Tongue (tissue), 3 donors: ENCODE measurements at places on chromosomes 11 and 22. TPM values are rescaled to one million over a fixed set of nuclear protein-coding genes. Genes with fewer than 3 reads are reported as not detected.
A peak's percentile ranks its signal among the peaks of the same experiment; 100 is the strongest.

GRCh38 chr11:113021111-113021510 is 59.9 kb downstream of the NCAM1 start:
- no peak for DNase-seq

GRCh38 chr11:121762820-121763219 is 310.1 kb upstream of the SORL1-AS1 start:
- peak; percentile 85 for DNase-seq

- DNase-seq, result no peak
Observed at GRCh38 chr11:69839516-69839915, 20.3 kb upstream of the FGF3 start.

The TPBGL gene
- total RNA-seq, result 0.51 TPM

- DNase-seq, result peak; percentile 90
Observed at GRCh38 chr11:40328890-40329614, 1130.4 kb downstream of the LRRC4C start.

The SLC22A25 gene
- total RNA-seq, result not detected

DNA sequence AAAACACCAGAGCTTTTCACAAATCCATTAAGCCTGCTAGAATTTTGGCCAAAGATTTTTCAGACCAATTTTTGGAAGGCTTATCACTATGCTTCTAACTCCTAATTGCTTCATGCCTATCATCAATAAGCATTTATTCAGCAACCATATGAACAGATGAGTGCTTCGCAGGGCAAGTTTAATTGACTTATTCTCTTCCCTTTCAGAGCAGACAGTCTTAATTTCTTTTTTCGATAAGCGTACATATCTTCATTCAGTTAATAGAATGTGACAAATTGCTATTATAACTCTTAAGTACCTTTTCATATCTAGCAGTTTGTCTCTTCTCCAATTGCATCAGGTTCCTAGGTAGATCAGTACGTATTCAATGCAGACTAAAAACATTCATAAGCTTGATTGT is 298.4 kb upstream of the ANO5 start:
- no peak for DNase-seq

GRCh38 chr11:102225689-102226568 is 91.4 kb upstream of the BIRC3 start:
- no peak for DNase-seq

DNA sequence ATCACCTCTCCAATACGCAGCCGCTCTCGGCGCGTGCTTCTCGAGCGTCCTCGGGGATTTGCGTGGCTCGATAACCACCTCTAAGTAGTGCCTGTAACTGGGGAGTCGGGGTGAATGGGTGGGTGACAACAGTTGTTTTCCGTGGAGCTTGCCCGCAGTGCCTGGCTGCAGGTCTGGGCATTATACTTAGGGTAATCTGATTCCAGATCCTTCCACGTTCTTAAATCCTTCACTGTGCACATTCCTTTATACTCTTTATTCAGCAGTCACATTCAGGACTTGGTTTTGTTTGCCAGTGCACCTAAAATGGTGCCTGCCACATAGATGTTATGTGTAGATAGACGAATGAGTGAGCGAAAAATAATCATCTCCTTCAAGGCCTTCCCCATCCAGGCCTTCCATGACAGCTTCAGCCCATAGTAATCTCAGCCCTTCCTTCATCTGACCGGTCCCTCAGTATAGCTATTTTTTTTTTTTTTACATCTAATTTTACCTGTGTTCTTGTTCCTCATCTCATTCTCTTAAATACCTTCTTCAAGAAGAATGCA is 602 bp downstream of the NAT10 start:
- no peak for DNase-seq

DNA sequence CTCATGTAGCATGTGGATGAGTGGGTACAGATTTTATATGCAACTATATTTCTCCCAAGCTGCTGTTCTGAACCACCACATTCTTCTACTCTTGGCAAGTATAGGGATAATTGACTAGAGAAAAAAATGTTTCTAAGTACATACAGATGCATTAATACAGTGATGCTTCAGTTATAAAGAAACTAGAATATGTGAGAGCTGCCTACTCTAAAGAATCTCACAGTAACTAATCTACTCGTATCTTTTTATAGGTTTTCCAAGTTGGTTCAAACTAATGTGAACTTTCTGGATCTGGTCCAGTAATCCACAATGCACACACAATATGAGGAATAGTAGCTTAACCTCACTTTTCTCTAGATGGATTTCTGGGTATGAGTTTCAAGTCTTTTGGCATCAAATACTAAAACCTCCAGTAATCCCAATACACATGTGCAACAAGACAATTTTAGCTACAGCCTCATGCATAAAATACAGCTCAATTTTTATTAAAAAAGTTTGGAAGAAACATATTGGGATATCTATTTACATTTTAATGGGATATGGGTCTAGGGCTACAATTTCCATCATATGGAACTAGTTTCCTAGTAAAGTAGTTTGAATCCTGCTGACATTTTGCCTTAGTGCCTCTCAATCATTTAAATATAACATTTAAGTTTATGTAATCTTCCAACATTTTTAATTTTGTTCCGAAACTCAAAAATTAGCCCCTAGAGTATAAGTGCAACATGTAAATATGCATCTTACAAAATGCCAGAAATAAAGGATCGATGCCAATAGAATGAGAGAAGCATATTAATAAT is 2209.7 kb downstream of the LRRC4C start:
- DNase-seq, result peak; percentile 8

DNA sequence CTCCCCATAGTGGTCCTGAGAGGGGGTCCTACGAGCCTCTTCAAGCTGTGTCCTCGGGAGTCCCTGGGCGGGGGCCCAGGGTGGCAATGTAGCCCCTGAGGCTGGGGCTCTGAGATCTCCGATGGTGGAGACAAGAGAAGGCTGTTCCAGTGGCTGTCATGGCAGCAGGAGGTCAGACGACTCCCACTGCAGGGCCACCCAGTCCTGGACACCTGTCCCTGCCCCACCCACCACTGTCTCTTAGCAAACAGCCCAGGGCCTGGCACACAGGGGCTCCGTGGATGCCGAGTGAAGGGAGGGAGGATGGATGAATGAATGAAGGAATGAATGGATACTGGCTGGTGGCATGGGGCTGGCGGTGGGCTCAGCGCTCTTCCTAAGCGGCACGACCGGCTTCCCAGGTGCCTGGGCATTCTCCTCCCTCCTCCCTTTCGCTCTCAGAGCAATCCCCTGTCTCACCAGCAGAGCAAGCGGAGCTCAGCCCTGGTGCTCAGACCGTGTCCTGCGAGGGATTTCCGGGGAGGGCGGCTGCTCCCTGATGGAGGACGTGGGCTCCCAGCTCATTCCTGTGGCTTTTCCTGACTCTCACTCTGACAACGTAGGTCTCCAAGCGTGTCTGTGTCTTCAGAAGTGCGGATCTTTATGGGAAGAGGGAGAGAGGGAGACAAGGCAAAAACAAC is 1272.6 kb downstream of the BRD1 start:
- no peak for DNase-seq

The SAA4 gene
- not detected for total RNA-seq

DNA sequence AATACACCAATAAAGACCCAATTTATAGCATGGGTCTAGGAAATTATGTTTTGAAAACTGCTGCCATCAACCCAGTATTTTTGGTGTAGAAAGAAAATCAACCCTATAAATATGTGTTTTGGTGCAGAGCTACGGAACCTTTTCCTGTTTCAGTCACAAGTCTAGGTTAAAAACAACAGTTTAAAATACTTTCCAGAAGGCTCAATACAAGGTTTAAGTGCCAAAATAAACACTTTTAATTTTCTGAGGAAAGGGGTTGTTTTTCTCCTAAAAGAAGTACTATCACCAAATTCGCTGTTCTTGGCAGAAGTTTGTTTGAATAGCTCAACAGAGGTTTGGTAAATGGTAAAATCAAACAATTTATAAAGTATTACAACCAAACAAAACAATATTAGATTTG is 201.3 kb downstream of the TMEM135 start:
- no peak for DNase-seq

GRCh38 chr11:20363149-20363499 is 390 bp upstream of the HTATIP2 start:
- no peak for DNase-seq

DNA sequence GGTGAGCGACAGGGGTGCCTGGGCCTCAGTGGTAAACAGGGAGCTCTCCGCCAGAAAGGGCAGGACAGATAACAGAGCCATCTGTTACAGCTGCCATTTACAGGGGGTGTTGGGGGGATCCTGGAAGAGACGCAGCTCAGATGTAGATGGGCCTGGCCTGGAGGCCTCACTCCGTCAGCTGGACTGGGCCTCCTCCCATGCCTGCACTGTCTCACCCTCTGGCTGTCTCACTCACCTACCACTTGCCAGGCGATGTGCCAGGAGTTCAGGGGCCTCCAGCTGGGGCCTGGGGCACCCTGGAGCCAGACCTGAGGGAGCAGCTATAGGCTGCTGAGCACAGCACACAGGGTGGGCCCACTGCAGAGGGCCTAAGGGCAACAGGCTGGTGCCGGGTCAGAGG is 16.3 kb upstream of the SUSD2 start:
- peak; percentile 48 for DNase-seq

The BCO2 gene
- total RNA-seq, result 21.1 TPM

The PLEKHA7 gene
- total RNA-seq, result 15.6 TPM

The SPATA19 gene
- total RNA-seq, result not detected

GRCh38 chr11:71283971-71284441 is 31.6 kb upstream of the SHANK2 start:
- DNase-seq, result peak; percentile 66

GRCh38 chr11:37907436-37908218 is 1309.6 kb upstream of the RAG2 start:
- no peak for DNase-seq

DNA sequence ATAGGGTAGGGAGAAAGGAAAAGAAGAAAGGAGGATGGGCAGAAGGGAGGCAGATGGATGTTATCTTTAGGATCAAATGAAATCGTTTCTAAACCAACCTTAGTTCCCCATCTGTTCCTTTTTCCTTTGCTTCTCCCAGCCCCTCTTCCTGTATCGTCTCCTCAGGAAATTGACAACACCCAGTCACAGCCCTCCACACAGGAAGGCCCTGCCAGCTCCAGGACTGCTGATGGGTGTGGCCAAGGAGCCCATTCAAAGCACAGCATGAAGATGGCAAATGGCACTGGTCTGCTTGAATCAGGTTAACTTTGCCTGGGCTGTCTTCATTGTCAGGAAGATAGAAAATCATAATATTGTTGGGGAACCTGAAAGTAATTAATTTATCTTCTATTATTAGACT is 164.8 kb downstream of the C11orf87 start:
- DNase-seq, result no peak

The ANGPTL5 gene
- total RNA-seq, result not detected

DNA sequence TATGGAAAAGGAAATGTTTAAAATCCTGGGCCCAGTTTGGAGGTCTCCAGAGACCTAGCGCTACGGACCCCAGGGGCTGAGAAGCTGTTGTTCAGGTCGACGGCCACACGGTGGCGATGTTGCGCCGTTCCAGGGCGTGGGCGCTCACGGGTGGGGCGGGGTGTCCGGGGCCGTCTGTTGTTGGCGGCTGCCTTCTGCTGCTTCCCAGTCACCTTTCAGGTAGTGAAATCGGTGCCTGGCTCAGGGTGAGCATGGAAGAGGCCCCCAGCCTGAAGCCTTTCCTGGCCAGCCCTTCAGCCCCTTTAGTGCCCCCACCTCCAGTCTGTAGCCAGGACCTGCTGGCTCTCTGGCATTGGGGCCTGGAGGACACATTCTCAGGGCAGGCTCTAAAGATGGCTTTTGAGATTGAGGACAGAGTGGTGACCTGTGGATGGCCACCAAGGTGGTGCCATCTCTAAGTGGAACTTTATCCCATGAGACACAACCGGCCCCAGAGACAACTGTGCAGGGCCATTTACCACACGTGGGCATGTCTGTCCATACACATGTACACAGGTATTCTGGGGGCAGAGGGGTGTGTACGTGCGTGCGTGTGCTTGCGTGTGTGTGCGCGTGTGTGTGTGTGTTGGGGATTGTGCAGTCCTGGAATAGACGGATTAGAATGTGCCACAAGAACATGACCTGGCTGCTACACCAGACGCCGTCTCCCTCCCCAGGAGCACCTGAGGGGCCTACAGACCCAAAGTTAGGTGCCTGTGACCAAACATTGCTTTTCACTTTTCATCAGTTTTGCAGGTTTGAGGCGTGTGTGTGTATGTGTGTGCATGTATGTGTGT is 53.8 kb downstream of the ST14 start:
- DNase-seq, result peak; percentile 74

The SPI1 gene
- total RNA-seq, result 5.0 TPM

GRCh38 chr11:15192005-15192556 is 77.4 kb downstream of the INSC start:
- DNase-seq, result no peak

DNA sequence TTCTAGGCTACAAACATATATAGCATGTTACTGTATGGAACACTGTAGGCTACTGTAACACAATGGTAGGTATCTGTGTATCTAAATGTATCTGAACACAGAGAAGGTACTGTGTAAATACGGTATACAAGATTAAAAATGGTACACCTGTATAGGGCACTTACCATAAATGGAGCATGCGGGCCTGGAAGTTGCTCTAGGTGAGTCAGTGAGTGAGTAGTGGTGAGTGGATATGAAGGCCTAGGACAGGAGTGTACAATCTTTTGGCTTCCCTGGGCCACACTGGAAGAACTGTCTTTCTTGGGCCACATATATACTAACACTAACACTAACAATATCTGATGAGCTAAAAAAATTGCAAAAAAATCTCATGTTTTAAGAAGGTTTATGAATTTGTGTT is 21.4 kb downstream of the RNF141 start:
- DNase-seq, result no peak

DNA sequence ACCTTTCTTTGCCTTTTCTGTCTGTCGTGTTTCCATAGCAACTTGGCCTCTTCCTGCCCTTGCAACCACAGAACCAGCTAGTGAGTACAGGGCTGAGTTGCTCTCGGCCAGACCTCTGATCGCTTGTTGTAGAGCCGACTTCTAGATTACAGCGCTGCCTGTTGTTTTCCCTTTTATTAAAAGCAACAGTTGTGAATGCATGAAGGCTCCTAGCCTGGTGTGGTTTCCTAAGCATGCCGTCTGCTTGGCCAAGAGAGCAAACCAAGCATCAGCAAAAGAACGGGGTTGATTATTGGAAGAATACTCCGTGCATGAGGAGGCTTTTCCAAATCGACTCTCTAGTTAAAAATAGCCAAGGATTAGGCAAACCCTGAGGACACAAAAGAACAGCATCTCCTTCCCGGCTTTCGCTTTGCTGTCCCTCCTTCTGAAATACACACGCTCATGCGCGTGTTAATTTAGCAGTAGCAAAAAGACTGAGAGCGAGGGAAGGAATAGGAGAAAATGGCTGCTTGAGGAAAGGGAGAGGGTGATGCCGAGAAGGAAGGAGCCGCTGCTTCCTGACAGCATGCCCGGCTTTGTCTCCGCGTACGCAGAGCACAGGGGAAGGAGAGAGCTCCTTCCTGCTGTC is 71.5 kb upstream of the TTC12 start:
- DNase-seq, result peak; percentile 67

DNA sequence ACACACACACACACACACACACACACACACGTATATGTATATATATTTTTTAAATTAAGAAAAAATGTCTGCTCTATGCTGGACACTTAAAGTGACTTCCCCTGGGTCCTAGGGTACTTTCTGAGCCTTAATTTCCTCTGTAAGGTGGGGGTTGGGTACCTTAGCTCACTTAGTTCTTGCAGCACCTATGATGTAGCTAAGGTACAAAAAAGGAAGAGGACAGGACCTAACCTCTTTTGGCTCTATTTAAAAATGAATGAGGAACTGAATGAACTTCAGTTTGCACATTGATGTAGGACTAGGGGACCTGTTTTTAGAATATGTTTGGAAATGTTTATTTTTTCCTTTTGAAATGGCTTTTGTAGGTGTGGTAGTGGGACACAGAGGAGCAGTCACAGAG is 11.1 kb downstream of the SREBF2 start:
- DNase-seq, result no peak

The C11orf87 gene
- total RNA-seq, result not detected
